ENCODE measurements at places on chromosomes 3 and 15.

GRCh38 chr3:33030246-33030645, 66.7 kb downstream of the GLB1 start:
- DNase-seq, result no peak

DNA sequence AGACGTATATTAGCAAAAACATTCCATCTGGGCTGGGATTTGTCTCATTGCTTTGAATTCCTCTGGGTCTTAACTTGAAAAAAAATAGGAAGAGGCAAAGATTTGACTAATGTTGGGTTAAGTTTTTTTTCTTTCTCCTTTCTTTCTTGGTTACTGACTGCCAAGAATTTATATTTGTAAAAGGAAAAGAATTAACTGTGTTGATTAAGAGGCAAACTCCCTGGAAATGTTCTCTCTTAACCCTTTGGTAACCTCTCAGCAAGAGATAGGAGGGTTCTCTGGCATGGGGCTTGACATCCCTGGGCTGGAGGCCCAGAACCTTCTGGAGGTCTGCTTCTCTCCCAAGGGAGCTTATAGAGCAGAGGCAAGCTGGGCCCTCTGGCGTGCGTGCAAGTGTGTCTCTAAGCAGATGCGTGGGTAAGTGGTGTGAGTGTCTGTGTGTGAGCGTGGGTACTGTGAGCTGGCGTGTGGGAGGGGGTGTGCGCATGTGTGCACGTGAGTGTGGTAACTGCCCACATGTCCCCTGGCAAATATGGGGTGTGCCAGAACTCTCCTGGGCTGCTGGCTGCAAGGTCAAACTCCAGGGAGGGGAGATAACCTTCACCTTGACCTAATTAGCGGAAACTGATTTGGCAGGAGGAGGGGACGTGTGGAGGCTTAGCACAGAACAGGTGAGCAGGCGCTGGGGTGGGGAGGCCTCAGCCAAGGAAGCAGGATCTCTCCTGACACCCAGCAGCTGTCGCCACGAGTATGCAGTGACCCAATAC, 49.4 kb upstream of the MAGEF1 start:
- no peak for DNase-seq

- no peak for DNase-seq
These were observed 245.0 kb upstream of the ADAMTS9 start for GRCh38 chr3:64932666-64933342.

GRCh38 chr3:65945953-65946352, 92.8 kb downstream of the MAGI1 start:
- DNase-seq, result no peak

- DNase-seq, result no peak
These were observed 75.0 kb downstream of the SEMA5B start for GRCh38 chr3:122952520-122952919.

GRCh38 chr3:174444391-174444790, 414.7 kb upstream of the NAALADL2 start:
- DNase-seq, result no peak

DNA sequence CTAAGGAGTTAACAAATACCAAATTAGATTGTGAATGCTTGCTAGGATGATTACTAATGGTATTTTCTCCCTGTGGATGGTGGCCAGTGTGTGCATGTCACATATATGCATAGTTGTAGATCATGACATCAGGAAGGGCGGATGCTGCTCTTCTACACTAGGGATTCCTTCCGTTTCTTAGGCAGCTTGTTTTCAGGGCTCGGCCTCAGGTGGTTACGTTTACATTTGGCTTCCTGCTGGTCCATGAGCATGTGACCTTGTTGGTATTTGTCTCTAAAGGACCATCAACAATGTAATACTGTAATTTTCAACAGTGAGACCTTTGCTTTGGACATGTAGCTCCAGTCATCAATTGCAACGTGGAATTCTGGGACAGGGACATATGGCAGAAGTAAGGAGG, 221.4 kb downstream of the NR1D2 start:
- no peak for DNase-seq

DNA sequence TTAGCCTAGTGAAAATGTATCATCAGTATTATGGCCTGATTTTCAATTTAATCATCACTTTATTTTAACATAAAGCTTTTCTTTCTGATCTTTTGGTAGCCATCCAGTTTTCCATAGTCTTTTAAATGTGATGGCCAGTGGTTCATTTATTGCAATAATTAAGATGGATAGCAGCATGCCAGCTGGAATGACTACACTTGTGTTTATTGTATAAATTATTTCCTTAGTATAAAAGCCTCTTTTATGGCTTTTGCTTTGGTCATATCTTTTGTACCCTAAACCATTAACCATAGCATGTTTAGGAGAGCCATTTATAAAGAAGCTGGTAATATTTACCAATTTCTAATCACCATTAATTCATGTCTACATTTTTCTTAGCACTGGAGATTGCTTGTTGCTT, 31.7 kb downstream of the ALCAM start:
- no peak for DNase-seq

- no peak for DNase-seq
These were observed 32.7 kb downstream of the GLDN start for GRCh38 chr15:51374131-51374530.

DNA sequence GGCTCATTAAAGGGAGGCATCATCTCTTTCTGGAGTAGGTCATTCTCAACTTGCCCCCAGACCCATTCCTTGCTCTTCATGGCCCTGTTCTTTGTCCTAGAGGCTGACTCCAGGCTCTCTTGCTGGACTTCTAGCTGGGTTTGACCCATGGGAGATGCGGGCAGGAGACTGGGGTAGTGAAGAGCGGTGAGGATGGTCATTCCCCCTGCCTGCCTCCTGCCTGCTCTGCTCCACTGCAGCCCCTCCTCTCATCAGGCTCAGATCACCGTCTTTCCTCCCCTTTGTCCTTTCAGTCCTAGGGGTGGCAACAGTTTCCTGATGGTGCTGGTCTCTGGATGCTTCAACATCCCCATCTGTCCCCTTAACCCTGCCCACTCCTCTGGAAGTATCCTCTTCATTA, 170.9 kb downstream of the ABHD5 start:
- DNase-seq, result no peak

DNA sequence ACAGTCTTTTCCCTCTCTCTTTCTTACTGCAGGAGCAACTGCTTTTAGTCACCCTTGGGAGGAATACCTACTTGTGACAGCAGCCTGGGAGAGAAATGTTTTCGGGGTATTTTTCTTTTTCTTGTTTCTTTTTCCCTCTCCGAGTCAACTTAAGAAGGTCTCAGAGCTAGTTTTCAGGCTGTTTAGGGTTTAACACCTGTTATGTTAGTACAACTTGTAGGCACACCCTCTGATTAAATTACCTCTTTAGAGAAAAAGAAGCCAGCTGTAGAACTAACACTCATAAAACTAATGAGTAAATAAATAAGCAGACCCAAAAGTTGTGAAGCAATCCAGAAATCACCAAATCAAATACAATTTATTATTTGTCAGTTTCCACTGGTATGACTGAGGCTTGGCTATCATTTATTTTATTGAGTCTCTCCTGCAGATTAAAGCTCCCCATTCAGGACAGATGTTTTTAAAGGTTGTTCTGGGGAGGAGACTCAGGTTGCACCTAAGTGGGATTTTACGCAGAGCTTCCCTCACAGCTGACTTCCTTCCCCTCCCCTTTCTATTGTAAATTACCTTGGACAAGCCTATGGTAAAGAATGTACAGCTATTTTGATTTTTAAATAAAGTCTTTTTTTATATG, 112.5 kb downstream of the FOXB1 start:
- no peak for DNase-seq

GRCh38 chr15:95291898-95292472, 1038.5 kb upstream of the NR2F2 start:
- DNase-seq, result no peak

GRCh38 chr15:90106522-90107117, 4.4 kb upstream of the IDH2 start:
- no peak for DNase-seq

DNA sequence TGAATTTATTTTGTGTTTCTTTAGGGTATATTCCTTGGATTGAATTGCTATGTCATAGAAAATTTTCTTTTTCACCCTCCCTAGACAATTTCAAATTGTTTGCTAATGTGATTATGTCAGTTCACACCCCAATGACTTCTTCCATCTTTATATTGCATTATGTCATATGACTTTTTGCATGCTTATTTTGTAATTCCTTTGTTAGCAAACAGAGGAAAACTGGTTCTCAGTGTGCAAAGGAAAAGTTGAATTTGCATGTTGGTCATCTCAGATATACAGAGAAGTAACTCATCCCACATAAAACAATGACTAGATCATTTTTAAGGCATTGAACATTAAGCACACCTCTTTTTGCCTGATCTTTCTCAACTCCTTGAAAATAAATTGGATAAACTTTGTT, 3.3 kb upstream of the RNF13 start:
- no peak for DNase-seq

- no peak for DNase-seq
These were observed 30.4 kb downstream of the RPL22L1 start for GRCh38 chr3:170839518-170840100.

DNA sequence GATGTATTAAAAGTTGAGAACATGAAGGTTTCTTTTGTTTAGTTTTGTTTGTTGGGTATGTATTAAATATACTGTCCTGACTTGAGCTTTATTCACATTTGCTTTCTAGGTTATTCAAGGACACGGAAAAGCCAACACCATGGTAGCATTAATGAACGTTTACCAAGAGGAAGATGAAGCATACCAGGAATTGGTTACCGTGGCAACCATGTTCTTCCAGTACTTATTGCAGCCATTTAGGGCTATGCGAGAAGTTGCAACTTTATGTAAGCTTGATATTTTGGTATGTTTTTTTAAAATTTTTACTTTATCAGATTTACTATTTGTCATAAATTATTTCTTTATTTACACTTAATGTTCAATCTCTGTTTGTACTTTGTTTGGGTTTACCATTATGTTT, 3.6 kb downstream of the WHAMM start:
- DNase-seq, result no peak

DNA sequence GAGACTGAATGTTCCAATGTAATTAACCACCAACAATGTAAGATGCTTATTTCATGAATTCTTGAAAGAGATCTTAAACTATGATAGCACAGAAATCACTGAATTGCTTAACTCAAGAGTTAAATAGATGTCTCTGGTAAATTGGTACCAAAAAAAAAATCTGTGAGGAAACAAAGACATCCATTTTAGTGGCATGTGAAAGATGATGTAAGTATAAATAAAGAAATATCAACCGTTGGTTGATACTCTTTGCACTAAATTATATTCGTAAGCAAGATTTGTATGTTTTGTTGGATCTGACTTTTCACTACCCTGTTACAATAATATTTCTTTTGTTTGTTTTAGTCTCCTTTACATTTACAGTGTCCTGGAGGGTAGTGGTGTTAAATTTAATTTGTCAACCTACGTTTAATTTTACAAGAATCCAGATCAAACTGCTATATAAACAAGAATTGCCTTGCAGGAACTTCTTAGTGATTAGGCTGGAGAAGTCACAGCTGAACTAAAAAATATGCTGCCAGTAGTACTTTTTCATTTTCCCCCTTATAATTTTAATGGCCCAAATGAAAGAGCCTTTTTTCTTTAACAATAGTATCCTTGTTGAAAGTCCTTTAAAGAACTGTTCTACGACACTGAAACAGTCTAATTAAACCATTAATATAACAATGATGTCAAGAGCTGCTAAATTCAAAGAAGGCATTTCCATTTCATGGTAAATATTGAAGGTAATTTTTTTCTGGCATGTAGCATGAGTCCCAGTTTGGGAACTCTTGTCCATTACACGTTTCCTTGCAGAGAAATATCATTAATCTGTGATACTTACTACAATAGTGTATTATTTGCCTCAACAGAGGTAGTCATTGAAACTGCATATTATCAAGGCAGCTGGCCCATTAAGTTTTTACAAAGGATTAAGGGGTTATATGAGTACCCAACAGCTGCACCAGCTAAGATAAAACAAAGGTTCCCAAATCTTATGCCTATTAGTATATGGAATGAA, 109.6 kb upstream of the PHLDB2 start:
- DNase-seq, result no peak

- peak; percentile 74 for DNase-seq
These were observed 90.0 kb downstream of the APBA2 start for GRCh38 chr15:28975766-28976179.

DNA sequence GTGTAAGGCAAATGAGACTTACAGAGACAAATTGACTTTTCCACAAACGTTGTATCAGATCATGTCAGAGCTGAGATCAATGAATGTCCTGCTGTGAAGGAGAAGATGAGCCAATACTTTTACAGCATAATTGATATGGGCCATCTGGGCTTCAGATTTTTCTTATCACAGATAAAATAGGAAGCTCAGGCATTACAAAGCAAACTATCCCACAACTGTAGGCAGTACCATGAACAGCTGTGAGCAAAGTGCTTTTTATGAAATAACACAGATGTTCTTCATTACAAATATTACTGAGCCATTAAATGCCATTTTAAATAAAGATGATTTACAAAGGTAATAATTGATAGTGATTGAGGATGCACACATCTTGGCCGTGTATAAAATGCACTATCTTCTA, 852.3 kb downstream of the OTOL1 start:
- no peak for DNase-seq

- no peak for DNase-seq
These were observed 13.3 kb upstream of the RARRES1 start for GRCh38 chr3:158745551-158745950.

DNA sequence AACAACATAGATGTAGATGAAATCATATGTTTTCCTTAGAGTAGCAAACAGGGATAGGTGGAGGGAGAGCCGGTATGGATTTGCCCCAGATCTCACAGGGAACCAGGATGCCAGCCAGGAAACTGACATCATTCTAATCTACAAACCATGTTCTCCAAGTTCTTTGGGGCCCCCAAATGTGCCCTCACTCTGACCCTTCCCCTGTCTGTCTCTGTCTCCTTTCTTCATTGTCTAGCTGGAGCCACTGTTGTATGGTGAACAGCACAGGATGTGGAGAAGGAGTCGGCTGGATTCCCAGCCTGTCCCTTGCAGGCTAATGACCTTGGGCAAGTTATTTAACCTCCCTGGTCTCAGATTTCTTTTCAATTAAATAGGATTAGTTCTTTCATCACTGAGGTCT, 962 bp downstream of the ATP13A5 start:
- DNase-seq, result no peak

- no peak for DNase-seq
These were observed 21.7 kb upstream of the ARHGEF3 start for GRCh38 chr3:56823421-56823926.

GRCh38 chr15:86840996-86841395, 761.3 kb downstream of the AGBL1 start:
- DNase-seq, result no peak

- DNase-seq, result peak; percentile 54
These were observed 103.1 kb downstream of the HCN4 start for GRCh38 chr15:73265536-73266153.
